ENCODE measurements at places on chromosomes 11 and 22.
A peak's percentile ranks its signal among the peaks of the same experiment; 100 is the strongest.

DNA sequence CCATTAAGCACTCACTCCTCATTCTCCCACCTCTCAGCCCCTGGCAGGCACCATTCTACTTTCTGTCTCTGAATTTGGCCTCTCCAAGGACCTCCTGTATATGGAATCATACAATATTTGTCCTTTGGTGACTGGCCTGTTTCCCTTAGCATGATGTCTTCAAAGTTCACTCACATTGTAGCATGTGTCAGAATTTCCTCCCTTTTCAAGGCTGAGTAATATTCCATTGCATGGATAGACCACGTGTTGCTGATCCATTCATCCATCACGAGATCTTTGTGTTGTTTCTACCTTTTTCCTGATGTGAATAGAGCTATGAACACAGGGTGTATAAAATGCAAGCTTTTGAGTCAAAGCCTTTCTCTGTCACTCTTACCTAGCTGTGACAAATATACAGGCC lies 11.6 kb downstream of the FADS2 start:
- DNase-seq = no peak

- DNase-seq = no peak
Measured at GRCh38 chr11:109785714-109786113, 307.5 kb upstream of the ZC3H12C start.

GRCh38 chr22:31840585-31840984 lies 86.8 kb downstream of the DEPDC5 start:
- DNase-seq = no peak

DNA sequence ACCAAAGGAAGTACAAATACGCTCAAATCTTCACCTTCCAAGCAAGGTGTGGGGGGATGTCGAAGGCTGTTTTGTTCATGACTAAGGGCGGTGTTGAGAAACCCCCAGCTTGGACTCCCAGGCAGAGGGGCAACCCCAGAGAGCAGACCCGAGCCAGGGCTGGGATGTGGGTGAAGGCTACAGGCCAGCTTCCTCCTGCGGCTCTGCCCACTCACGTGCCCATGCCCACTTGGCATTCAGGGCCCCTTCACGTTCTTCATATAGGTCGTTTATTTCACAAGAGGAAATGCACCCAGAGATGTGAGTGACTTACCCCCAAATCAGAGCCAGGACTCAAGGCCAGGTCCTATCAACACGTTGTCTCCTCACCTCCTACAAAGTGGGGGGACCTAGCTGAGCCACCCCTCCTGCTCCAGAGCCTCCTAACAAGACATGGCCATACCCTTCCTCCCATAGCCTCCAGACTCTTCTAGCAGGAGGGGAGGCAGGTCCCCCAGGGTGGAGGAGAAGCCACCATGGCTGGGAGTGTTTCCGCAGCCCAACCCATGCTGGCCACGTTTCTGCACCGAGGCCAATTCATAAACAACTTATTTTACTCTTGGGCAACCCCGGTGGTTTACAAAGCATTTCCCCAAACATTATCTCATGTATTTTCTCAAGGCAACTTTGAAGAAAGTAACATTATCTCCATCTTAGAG lies 22.0 kb downstream of the TMEM184B start:
- no peak for DNase-seq

GRCh38 chr22:17785185-17786184 lies 11.2 kb upstream of the BID start:
- peak; percentile 89 for DNase-seq

GRCh38 chr22:27667121-27667843 lies 134.3 kb downstream of the MN1 start:
- peak; percentile 59 for DNase-seq

DNA sequence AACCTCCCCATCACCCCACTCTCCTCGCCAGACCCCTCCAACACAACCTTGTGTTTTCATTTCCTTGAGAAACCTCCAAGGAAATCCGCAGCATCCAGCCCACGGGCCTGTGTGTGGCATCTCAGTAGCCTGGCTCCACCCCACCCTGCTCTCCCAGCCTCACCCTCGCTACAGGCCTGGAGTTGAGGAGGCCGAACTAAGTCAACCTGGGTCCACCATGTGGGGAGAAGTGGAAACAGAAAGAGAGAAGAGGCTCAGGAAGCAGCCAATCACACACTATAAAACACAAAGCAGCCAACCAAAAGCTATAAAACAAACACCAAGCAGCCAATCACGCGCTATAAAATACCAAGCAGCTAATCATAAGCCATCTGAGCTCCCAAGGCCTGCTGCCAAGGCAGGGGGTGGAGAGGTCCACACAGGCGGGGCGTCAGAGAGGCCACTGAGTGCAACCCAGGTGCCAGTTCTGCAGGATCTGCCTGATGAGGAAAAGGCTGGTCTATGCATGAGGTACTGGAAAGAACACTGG lies 72.0 kb downstream of the MICAL3 start:
- DNase-seq = peak; percentile 46

- DNase-seq = peak; percentile 87
Measured at GRCh38 chr22:28442711-28443525, 236.7 kb downstream of the TTC28 start.

GRCh38 chr11:12508151-12508751 lies 130.9 kb downstream of the PARVA start:
- DNase-seq = peak; percentile 39

- no peak for DNase-seq
Measured at GRCh38 chr11:65221026-65221425, 39.3 kb downstream of the CAPN1 start.

DNA sequence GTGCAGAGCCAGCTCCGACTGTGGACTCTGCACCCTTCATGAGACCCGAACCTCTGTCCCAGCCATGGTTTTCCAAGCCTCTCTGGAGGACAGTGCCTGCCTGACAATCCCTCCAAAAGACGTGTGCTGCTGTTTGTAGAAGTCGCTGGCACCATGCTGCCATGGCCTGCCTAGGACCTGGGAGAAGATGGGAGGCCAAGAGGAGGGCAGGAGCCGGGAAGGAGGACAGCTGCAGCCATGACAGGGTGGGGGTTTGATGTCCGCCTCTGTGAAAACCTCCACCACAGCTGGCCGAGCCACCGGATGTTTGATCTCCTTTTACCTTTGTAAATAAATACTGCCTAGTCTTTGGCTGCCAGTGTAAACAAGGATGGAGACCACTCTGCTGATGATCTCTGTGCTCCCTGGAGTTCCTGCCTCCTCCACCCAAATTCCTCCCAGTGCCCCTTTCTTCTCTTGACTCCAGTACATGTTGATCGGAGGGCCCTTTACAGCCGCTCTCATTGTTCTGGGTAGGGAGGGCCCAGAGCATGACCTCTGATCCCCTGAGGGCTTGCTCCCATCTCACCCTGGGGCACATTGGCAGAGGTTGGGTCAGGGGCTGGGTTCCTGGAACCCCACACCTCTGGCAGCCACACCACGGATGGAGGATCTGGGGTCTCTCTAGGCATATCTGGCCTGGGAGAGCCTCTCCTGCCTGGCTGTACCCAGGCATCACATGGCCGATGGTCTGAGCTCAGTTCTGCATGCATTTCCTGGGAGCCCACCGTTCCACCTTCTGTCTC lies 66.9 kb downstream of the BCR start:
- no peak for DNase-seq

DNA sequence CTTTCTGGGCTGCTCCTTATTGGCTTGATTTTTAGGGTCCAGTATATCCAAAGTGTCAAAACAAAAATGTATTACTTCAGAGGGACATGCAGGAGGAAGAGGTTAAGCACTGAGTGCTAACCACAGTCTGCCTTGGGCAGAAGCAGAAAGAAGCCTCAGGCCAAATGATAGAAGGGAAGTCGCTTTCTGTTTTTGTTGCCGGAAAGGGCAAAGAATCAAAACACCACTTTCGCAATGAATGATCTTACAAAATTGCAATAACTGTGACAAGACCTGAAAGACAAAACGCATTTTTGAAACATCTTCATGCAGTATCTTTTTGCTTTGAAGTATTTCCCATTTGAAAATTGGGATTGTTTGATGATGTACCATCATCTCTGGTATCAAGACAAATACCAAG lies 70.1 kb upstream of the PICALM start:
- DNase-seq = no peak

- DNase-seq = no peak
Measured at GRCh38 chr11:62536301-62536957, 10.2 kb downstream of the AHNAK start.

GRCh38 chr11:72552399-72552910 lies 118.1 kb upstream of the CLPB start:
- DNase-seq = no peak

GRCh38 chr22:48070760-48071159 lies 1308.3 kb downstream of the TBC1D22A start:
- DNase-seq = peak; percentile 78

- DNase-seq = no peak
Measured at GRCh38 chr22:29327089-29327764, 11.7 kb upstream of the RASL10A start.

DNA sequence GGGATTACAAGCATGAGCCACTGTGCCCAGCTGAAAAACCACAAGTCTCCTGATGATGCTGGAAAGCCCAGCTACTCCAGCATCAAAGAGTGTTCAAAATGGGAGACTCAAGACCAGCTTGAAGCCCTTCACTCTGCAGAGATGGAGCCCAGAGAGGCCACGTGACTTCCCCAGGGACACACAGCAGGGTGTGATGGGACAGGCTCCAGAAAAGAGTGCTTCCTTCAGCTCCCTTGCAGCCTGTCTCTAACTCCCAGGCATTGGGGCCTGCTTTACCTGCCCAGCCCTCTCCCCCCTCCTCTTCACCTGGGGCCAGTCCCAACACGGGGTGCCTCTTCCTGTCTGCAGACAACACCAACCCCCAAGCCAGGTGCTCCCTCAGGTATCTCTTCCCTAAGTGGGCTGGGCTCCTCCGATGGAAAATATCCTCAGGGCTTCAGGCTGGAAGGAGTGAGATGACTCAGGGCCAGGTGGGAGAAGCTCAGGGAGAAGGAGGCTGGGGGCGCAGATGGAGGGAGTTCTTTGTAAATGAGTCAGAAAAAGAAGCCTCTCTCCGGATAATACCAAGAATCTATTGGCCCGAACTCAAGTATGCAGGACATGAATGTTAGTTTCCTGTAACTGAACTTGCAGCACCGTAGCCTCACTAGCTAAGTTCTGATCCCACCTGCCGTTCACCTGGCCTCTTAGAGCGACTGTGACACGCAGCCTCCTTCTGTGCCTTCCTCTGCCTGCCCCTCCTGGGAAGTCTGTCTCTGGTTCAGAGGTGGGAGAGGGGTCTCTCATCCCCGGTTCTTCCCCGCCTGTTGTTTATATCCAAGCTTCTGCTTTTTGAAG lies 326.6 kb downstream of the MN1 start:
- DNase-seq = peak; percentile 99

DNA sequence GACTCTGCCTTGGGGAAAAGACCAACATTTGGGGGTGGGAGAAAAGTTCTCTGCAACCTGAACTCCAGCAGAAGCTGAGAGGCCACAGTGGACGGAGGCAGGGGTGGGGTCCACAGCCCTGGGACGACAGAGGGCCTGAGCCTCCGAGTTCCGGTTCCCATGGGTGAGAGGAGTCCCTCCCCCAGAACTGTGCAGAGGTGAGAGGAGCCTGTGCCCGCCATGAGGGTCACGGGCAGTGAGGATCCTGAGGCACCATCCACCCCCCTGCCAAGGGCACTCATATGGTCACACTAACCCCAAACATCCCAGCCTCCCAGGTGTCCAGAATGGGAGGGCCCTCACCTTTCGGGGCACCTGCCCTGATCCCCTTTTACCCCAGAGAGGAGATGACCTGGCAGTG lies 30.5 kb downstream of the KIAA0930 start:
- DNase-seq = no peak

GRCh38 chr22:23603266-23603665 lies 23.2 kb upstream of the IGLL1 start:
- no peak for DNase-seq

DNA sequence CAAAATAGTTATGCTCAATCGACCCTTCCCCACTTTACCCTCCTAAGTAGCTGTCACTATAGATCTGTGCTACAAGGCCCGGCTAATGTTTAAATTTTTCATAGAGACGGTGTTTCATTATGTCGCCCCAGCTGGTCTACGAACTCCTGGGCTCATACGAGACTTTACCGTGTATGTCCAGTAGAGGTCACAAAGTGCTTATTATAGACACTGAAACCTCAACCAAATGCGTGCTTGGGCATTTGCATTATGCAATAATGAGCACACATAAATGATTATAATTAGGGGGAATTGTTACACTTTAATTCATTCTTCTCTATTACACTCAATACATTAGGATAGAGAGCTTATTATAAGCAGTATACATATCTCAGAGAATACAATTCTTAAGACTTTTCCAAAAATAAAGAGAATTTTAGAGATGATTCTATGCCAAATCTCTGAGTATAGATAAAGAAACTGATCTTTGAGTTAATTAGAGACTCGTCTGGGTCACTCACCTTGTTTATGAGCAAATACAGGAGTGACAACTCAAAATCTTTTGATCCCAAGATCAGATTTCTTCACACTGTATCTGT lies 12.5 kb upstream of the MRPL16 start:
- DNase-seq = peak; percentile 58

- no peak for DNase-seq
Measured at GRCh38 chr11:43676933-43677332, 3.6 kb upstream of the HSD17B12 start.

DNA sequence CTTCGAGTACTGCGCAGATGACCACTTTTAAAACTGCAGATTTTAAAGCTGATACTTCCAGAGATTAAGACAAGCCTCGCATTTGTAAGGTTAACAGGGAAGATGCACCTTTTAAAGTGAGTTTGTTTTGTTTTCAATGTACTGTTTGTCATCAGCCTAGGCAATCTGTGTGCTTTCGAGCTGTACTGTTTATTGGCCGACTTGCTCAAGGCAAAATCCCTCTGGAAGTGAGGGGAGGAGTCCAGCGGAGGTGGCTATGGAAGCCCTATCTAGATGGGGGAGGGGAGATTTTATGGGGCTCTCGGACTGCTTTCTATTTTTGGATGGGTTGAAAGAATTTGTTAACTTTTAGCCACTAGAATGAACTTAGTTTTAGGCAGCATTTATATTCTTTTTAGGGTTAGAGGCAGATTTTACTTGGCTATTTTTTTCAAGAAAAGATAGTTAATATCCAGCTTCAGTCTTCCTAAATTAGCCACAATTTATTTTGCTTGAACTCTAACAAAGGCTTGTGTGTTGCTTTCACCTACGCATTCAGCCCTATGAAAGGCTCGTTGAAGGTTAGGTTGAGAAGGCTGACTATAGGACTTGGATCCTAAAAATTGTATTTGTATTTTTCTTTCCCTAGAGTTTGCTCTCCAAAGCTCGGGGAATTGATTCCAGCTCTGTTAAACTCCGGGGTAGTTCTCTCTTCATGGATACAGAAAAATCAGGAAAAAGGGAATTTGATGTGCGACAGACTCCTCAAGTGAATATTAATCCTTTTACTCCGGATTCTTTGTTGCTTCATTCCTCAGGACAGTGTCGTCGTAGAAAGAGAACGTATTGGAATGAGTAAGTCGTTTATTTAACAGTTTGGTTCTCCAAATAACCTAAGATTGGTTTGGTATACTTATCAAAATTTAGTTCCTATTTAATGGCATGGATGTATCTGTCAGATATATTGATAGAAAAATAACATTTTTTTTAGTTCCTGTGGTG lies 2.1 kb downstream of the WEE1 start:
- peak; percentile 91 for DNase-seq

- no peak for DNase-seq
Measured at GRCh38 chr11:70371241-70371640, 27.1 kb upstream of the CTTN start.
